Epithelial cell of proximal tubule (primary cell): ENCODE measurements at places on chromosomes 13 and 19.
A peak's percentile ranks its signal among the peaks of the same experiment; 100 is the strongest.

- no peak for DNase-seq
Observed at GRCh38 chr19:8089664-8090601, 37.4 kb downstream of the CCL25 start.

DNA sequence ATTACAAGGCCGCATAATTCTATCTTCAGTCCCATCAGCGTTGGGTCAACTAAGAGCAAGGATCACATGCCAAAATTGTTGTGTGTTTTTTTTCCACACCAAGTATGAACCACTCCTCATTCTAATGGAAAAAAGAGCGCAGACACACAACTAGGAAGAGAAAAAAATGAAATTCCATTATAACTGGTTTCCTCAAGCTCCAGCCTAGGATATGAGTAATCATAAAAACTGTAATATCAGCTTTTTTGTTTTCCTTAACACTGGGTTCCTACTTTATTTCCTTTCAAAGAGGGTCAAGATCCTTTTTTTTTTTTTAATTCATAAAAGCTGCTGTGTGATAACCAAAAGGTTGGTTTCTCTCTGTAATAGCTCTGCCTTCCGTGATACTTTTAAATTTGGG is 19.4 kb downstream of the TSHZ3 start:
- DNase-seq = no peak

- DNase-seq = no peak
Observed at GRCh38 chr19:38700350-38700901, 43.8 kb downstream of the CAPN12 start.

GRCh38 chr13:21009036-21009435 is 52.4 kb downstream of the LATS2 start:
- no peak for DNase-seq

DNA sequence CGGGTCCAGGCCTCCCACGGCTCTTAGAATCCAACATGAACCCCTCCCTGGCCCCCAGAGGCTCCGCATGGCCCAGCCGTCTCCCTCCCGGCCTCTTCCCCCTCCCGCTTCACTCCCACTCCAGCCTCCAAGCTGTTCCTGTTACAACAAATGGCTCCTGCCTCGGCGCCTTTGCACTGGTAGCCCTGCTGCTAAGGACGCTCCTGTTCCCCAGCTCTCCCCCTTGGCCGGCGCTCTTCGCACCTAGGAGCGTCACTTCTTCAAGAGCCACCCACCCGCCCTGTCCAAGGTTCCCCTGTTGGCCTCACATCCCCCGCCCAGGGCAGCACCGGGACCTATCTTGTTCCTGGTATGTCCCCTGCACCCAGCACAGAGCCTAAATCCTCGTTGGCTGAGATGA is 9.4 kb downstream of the CCDC124 start:
- DNase-seq = no peak

GRCh38 chr13:48775804-48776203 is 122.1 kb downstream of the CYSLTR2 start:
- peak; percentile 78 for DNase-seq

DNA sequence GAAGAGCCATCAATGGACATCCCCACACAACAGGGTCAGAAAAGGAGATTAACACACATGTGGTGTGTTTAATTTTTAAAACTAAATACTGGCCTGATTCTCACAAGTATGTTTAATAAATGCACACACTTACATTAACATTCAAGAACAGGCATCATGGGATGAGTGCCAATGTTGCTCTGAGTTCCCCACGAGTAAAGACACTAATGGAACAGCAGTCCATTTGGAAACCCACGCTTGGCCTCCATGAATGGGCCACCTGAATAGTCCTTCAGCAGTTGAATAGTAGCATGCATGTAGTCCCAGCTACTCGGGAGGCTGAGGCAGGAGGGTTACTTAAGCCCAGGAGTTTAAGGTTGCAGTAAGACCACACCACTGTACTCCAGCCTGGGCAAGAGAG is 195.2 kb upstream of the IPO5 start:
- DNase-seq = no peak

DNA sequence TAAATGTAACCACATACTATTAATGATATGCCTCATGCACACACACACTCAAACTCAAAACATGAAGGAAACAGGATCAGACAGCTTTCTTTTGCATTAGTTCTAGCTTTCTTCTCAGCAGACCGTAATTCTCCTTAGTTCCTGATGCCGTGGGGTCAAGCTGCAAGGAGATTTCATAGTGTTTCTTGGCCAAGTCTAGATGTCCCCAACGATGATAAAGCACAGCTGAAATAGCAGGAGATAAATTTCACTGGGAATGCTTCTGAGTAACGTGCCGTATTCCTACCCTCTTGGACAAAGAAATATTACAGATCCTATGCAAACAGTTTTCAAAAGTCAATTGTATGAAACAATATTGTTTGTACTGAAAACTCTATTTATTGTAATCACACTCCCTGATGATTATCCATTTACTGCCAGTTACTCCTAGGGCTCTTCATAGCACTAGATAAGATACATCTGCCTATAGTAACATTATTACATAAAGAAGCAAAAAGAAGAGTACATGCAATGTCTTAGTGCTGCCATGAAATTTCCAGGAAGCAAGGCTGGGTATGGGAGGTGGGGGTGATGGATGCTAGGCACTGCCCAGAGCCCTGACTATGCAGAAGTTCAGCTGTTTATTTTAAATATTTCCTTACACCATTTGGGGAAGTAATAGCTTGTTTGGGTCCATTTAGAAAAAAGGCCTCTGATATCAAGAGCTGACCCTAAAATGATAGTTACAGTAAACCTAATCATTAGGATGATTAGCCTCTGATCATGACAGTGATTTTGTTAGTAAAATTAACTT is 16.5 kb upstream of the GGACT start:
- no peak for DNase-seq
